ENCODE measurements at places on chromosomes 5 and 9.

GRCh38 chr5:151182524-151182900 lies 24.9 kb upstream of the ANXA6 start:
- DNase-seq: no peak

DNA sequence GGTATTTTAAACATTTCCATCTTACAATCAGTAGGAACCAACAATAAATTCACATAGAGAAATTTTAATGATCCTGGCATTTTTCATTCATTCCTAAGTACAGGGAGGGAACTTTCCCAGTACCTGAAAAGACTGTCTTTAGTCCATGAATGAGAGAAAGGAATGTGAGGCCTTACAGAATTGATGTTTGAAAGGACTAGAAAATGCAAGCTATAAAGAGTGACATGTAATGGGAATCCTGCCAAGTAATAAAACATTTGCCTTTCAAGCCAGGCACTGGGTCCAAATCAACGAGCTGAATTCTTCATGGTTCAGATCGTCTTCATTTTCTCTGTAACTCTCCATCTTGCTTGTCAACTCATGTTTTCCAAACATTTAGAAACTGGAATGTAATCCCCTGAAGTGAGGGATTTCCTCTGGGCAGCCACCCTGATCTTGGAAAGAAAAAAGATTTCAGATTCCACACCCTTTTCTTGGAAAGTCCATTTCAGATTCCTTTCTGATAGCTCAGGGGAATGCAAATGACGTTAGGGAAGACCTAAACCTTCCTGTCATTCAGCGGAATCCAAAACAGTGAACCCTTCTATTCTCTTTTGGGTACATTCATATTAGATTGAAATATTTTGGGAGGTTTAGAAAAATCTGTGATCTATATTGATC lies 315.8 kb downstream of the SH3GL2 start:
- no peak for DNase-seq

GRCh38 chr5:144484124-144484897 lies 313.6 kb downstream of the KCTD16 start:
- no peak for DNase-seq

DNA sequence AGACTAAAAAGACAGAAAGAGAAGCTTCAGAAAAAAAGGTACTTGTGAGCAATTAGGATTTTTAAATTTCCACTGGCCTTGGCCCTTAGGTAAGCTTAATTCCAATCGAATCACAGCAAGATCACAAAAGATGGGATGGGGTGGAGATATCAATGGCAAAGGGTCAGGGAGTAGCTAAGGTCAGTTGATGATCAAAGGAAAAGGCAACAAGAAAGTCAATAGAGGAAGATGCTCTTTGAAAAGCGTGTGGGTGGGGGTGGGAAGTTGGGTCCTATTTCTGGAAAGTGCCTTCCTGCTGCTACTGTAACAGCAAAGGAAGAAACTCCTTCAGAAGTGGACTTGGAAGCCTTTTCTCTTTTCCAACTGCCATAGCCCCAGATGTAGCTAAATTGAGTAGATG lies 7.3 kb downstream of the C1QTNF3 start:
- no peak for DNase-seq

- DNase-seq: no peak
These were observed 52.4 kb downstream of the EHMT1 start for GRCh38 chr9:137671196-137671538.

GRCh38 chr9:133140174-133140505 lies 19.1 kb upstream of the RALGDS start:
- DNase-seq: no peak
